ENCODE measurements at places on chromosomes 6 and 20.
A peak's percentile ranks its signal among the peaks of the same experiment; 100 is the strongest.

DNA sequence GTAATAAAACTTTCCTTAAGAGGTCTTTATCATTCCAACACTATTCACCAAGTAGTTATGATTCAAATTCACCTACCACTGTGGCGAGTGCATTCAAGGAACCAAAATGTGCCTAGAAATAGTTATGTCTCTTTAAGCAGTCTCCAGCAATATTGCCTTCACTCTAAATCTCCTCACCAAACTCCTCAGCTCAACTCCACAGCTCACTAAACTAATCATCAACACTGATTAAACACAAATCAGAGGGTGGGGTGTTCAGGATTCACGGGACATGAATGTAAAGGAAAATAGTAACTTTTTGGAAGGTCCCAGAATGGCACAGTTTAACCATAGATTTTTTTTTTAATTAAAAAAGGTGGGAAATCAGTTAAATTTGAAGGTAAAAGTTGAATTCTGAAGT is 70.5 kb upstream of the THEMIS start:
- no peak for DNase-seq

GRCh38 chr6:34138191-34138590 is 7.7 kb downstream of the GRM4 start:
- no peak for DNase-seq

- DNase-seq, result no peak
Measured at GRCh38 chr6:158067436-158068015, 85.9 kb downstream of the SYNJ2 start.

- no peak for DNase-seq
Measured at GRCh38 chr6:121302882-121303281, 31.4 kb downstream of the TBC1D32 start.

GRCh38 chr6:14278446-14278845 is 160.9 kb downstream of the CD83 start:
- DNase-seq, result no peak

DNA sequence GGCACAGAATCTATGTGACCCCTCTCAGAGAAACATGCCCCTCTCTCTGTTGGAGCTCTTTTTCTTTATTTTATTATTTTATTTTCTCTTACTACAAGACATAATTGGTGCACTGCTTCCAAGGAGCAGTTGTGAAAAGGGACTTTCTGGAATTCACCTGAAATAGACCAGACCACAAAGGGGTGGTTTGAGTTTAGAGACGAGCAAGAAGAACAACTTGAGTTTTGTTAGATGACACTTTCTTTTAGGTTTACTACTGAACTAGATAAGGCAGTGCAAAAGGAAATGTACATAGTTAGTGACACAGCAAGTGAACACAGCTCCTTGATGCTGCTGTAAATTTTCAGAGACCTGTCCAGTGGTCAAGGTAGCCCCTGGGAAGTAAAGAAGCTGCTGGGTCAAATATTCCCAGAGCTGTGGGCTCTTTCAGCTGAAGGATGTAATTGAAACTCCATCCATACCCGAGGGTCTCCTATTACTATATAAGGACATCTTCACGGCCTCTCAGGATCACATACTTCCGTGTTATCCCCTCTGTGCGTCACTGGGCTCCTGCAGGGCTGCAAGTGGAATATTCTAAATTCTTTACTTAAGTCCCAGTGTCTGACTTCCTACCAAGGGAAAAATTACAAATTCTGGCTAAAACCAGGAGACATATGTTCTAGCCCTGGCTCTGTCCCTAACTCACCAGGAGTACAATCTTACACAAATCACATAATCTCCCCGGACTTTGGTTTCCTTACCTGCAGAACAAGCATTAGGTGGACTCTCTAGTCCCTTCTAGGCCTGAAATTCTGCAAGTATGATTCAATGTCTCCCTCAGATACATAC is 69.1 kb upstream of the ADTRP start:
- DNase-seq, result no peak

DNA sequence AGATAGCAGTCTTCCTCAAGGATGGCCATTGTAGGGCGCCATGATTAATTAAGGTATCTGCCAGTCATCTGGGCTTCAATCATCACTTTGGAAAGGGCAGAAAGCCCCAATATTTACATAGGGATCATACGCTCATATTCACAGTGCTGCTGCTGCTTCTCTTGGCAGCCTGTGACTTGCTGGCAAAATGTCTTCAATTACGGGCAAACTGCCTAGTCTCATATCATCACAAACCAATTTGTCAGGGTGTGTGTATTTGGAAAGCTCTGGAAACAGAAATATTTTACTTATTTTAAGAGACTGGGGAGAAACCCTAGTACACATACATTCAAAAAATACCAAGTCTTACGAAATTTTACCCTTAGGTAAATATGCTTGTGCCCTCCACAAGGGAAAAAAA is 77.6 kb downstream of the SAMD5 start:
- DNase-seq, result no peak

- no peak for DNase-seq
Measured at GRCh38 chr6:40563111-40563510, 24.1 kb downstream of the LRFN2 start.

GRCh38 chr6:170374571-170375444 is 68.2 kb downstream of the FAM120B start:
- DNase-seq, result no peak

- DNase-seq, result no peak
Measured at GRCh38 chr6:76510489-76510888, 438.0 kb upstream of the IMPG1 start.

GRCh38 chr6:1885576-1886011 is 275.9 kb downstream of the FOXC1 start:
- no peak for DNase-seq

- no peak for DNase-seq
Measured at GRCh38 chr6:164531736-164532135, 777.7 kb downstream of the C6orf118 start.

- DNase-seq, result peak; percentile 52
Measured at GRCh38 chr20:63652192-63652980, 838 bp downstream of the STMN3 start.

- no peak for DNase-seq
Measured at GRCh38 chr6:53192682-53193188, 44.1 kb upstream of the GCM1 start.

- no peak for DNase-seq
Measured at GRCh38 chr20:35478804-35479472, 23.5 kb downstream of the CEP250 start.

- DNase-seq, result no peak
Measured at GRCh38 chr6:41705311-41705995, 30.0 kb downstream of the TFEB start.

GRCh38 chr6:117505311-117505710 is 22.8 kb downstream of the DCBLD1 start:
- DNase-seq, result no peak

DNA sequence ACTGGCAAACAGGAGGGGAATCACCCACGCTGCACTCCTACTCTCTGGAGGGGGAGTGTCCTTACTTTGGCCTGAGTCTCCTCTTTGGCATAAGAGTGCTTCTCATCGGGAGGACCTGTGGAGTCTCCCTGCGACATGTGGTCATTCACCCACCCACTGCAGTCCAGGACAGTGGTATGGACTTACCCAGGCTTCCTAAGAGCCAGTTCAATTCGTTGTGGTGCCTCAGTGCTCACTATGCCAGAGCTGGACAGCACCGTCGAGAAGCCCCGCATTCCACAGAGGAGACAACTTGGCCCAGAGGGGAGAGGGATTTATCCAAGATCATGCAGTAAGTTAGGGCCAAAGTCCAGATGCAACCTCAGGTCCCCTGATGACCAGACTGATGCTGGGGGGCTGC is 86.2 kb upstream of the CCDC167 start:
- no peak for DNase-seq

- no peak for DNase-seq
Measured at GRCh38 chr20:53833333-53834061, 236.9 kb downstream of the BCAS1 start.

- DNase-seq, result no peak
Measured at GRCh38 chr6:121435444-121436069, at the start of gene GJA1. Gene GJA1 (plus strand): TSS chr6:121435646. CDS start chr6:121446848, 11,202 bp downstream.

- no peak for DNase-seq
Measured at GRCh38 chr20:63895202-63895951, 451 bp downstream of the DNAJC5 start.

DNA sequence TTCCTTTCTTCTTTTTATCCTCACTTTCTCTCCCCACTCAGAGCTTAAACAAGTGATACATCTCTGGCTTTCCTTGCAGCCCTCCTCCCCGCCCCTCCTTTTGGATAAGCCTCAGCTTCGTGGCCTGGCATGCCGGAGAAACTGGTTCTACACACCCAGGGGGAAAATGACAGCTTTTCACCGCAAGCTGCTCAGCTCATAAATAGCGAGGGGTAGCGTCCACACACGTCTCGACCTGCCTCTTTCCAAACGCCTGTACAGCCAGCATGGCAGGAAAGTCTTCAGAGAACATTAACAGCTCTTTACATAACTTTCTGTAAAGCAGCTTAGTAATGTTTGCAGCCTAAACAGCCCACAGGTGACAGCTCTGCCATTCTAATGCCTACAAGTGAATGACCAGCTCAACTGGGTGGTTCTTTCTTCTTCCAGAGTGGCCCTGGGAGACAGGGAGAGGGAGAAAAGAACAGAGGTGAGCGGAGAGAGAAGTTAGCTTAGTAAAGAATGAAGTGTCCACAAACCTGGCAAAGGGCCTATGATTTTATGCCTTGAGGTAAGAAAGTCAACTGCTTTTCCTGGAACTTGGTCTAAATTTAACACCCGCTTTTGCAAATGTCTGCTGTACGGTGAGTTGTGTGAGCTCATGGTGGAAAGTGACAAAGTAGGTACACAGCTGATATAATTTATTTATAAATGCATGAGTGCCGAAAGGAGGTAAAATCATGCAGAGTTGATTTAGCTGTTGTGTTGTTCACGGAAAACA is 251.5 kb downstream of the TFAP2A start:
- no peak for DNase-seq

DNA sequence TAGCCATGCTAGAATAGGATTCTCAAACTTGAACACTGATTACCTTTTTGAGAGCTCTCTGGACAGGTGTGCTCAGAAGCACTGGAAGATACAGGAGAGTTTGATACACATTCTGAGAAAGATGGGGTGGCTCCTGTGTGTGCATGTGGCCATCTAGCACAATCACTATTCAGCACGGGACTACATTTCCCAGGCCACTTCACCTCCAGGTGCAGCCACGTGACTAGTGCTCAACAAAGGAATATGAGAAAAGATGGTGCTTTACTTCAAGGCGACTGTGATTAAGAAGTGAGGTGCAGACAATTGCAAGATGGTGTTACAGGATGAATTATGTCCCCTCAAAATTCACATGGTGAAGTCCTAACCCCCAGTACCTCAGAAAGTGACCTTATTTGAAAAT is 103.8 kb downstream of the BACH2 start:
- no peak for DNase-seq

GRCh38 chr6:79081663-79082062 is 3.6 kb upstream of the PHIP start:
- DNase-seq, result no peak

DNA sequence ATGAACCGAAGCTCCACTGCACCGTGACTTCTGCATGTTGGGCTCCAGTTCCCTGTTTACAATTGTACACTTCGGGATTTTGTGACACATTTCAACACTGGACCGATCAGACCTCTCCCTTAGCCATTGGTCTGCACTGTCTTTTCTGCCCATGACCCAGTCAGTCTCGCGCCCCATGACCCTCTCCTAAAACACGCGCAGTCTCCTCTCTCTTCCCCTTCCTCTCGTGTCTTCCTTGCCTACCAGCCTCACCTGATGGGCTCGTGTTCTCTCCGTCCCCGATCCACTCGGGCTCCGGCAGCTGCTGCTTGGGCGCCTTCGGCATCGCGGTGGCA is 535 bp upstream of the ABCF1 start:
- DNase-seq, result no peak

- DNase-seq, result no peak
Measured at GRCh38 chr20:23234311-23235078, 116.1 kb upstream of the NXT1 start.

DNA sequence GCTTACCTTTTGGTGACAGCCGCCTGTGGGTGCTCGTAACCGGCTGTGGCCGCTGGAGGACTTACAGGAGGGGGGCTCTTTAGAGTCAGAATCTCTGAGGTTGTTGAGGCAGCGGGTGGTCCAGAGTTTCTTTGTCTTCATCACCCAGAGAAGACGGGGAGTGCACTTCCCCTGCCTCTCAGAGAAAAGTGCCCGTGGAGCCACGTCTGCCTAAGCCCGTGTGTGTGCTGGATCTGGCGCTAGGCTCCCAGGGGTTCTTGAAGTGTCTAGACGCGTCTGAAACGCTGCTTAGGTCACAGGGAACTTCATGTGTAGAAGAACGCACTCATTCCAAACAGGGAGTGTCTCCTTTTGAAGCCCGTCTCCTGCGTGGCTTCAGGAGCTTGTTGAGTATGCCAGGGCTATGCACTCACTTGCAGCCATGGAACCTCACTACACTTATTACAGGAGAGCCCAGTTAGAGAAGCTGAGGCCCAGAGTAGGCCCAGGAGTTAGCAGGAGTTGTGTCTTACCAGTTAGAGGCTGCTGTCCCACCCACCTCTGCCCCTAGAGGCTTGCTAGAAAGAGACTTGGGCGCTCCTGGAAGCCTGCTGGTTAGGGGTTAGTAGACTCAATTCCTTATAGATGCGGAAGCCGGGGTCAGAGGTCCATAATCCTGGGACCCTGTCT is 1.3 kb downstream of the LSM14B start:
- no peak for DNase-seq

GRCh38 chr6:107727096-107727757 is 96.9 kb downstream of the SCML4 start:
- DNase-seq, result no peak

DNA sequence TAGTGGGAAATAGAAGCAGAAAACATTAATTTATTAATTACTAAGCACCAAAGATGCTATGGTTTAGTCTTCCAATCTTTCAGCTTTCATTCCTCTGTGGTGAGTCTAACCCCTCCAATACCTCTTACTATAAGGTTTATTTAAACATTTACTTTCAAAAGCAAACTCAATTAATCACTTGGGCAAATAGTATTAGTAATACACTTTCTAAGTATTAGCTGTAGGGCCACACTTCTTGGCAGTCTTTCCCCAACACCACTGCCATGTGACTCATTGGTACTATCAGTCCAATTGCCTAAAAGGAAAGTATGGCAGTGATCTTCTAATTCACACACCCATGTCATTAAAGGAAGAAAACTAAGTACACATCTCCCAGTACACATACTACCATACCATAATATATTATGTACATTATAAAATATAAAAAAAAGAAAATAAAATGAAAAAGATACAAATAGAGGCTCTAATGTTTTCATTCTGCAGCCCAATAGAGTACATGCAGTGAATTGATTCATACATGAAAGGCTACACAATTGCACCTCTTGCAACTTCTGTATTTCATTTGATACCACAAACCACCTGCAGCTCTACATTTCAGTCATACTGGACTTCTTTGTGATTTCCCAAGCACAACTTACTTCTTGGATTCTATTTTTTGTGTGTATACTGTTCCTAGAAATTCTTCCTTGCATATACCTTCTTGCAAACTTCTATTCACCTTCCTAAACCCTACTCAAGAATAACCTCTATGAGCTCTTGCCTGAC is 218.6 kb downstream of the PKHD1 start:
- DNase-seq, result no peak

- DNase-seq, result no peak
Measured at GRCh38 chr6:97669191-97670031, 386.4 kb upstream of the MMS22L start.

DNA sequence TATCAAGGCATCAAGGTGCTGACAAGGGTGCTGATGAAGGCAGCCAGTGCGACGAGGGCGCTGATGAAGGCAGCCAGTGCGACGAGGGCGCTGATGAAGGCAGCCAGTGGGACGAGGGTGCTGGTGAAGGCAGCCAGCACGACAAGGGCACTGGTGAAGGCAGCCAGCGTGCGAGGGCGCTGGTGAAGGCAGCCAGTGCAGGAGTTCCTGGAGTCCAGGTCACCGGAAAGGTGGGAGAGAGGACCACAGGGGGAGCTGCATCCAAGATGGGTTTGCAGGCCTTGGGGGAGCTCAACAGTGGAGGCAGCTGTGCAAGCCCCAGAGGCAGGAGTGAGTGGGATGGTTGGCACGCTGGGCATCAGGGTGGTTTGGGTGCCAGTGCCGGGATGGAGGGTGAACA is 176.3 kb downstream of the TBXT start:
- no peak for DNase-seq
